Stimulated activated CD8-positive, alpha-beta memory T cell treated with anti-CD3 and anti-CD28 coated beads, Interleukin-4, amount 100 ng/mL, for 1 hour (primary cell): ENCODE measurements at places on chromosomes 13 and 19.

DNA sequence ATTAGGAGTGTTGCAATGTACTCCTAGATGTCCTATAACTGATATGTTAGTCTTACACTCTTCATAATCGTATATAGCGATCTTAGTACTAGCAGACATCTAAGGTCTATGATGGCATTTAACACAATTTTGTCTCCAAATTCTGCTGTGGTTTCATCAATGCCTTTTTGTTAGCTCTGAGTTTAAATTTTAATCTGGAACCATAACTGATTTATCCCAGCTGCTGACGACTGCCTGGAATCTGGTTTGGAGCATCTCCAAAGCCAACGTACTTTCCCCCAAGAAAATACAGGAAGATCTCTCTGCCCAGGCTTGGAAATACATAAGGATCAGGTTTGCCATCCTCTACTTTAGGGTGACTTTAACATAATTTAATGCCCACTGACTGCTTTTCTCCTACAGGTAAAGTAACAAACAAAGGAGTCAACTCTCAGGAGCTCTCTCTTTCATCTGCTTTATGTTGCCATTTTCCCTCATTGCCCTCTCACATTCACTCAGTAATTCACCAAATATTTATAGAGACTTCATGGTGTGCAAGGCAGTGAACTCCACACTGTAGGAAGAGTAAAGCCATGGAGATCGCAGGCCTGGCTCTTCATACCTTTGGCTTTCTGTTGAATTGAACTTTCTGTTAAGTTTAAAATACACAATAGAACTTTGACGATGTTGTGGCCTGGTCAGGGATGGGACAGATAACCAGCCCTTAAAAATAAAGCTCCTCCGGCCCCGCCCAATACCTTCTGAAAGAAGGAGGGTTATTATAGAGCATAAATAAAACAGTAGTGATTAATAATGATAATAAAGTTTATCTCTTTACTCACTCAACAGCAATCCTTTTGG lies 23.3 kb upstream of the SPART start:
- no peak for DNase-seq

GRCh38 chr13:23570099-23570920 lies at the start of gene TNFRSF19:
TSS of gene TNFRSF19 (plus strand) at chr13:23570412. CDS start at chr13:23590184, 19,772 bp downstream.
- DNase-seq = no peak

DNA sequence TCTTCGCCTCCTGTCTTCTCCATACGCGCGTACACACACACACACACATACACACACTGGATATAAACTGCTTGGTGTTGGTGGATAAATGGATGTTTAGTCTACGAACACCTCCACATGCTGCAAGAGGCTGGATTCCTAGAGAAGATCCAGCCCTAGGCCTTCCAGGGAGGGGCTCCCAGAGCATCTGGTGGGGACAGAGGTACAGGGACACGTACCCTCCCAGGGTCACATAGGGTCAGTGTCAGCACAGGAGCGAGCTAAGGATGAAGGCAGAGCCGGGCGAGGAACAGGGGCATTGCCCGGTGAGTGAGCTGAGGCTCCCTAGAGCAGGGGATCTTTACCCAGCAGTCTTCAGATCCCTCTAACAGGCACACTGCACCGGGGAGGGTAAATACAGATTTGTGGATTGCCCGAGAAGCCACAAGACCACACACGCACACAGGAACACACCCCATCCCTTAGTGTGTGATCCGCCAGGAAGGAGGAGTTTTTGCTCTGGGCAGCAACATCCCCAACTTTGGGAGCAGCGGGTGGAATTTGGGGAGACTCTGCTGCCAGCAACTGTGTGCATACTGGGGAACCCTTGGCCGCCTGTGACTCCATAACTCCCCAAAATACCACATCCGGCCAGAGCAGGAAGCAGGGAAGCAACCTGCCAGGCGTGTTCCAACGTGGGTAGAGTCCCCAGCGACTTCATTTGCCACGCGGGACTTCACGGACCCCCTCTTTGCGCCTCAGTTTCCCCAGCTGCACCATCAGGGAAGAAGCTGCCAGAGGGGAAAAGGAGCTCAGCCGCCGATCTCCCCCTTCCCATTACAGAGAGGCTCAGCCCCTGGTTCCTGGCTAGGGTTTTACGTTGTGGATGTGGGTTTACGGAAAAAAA lies 5.8 kb upstream of the TLE2 start:
- DNase-seq = no peak

GRCh38 chr13:49828453-49828852 lies 36.0 kb upstream of the KPNA3 start:
- DNase-seq = no peak

DNA sequence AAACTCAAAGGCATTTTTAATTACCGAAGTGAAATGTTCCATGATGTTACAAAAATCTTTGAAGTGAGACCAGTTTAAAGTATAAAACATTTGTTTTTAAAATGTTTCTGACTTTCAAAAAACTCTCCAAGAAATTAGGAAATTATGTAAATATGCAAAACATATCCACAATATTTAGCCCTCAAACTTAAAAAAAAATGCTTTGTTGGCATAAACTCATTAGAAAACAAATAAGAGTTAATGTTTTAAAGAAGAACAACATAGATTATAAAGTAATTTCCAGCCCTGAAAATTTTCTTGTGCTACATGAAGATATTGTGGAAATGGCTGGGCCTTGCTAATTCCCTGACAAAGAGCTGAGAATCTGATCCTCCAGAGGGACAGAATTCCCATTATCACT lies 199.7 kb upstream of the STARD13 start:
- no peak for DNase-seq

DNA sequence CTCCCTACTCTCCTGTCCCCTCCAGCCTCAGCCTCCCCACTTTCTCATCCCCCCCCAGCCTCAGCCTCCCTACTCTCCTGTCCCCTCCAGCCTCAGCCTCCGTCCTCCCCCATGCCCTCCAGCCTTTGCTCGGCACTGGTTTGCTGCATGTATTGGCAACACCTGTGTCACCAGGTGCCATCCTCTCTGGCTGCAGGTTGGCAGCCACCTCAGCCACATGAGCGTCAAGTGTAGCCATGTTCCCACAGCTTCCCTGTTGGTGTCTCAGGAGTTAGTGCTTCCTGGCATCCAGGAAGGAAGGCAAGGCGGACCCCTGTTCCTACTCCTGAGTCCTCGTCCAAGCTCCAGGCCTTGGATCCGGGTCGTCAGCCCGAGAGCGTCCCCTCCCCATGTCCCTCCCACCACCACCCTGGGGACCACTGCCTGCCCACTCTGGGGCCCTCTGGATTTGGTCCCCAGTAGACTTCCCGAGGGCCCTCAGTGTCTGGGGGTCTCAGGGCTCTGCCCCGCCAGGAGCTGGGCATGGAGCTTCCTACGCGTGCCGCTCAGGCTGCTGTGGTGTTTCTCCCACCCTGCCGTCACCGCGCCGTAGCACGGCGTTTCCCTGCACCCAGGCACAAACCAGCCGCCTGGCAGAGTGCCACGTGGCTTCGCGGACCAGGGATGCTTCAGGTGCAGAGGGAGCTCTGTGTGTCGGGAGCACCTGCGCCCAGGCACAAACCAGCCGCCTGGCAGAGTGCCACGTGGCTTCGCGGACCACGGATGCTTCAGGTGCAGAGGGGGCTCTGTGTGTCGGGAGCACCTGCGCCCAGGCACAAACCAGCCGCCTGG lies 128.3 kb upstream of the MCF2L start:
- DNase-seq = no peak
